Stimulated activated CD8-positive, alpha-beta memory T cell treated with anti-CD3 and anti-CD28 coated beads, Interleukin-4, amount 100 ng/mL, for 1 hour (primary cell): ENCODE measurements at places on chromosomes 4 and X.

- no peak for DNase-seq
These were observed 89.6 kb downstream of the SCD5 start for GRCh38 chr4:82708982-82709381.

DNA sequence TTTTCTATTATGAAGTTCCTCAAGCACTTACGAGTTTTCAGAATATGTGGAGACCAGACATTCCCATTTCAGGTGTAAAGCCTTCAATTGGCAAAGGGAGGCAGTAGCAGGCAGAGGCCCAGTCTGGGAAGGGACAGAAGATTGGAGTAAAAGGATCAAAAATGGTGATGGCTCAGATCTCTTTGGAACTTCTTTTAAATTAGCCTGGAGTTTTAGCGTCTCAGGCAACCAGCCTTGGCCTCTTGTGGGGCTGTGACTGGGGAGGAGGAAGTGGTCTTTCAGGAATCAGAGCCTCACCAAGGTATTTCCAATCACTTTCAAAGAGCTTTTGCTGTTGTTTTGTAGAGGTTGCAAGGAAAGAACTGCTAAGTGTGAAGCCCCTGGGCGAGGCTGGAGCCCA lies 239.1 kb downstream of the FRAS1 start:
- DNase-seq = no peak

- DNase-seq = no peak
These were observed 660 bp upstream of the HSPA4L start for GRCh38 chr4:127781300-127782024.

DNA sequence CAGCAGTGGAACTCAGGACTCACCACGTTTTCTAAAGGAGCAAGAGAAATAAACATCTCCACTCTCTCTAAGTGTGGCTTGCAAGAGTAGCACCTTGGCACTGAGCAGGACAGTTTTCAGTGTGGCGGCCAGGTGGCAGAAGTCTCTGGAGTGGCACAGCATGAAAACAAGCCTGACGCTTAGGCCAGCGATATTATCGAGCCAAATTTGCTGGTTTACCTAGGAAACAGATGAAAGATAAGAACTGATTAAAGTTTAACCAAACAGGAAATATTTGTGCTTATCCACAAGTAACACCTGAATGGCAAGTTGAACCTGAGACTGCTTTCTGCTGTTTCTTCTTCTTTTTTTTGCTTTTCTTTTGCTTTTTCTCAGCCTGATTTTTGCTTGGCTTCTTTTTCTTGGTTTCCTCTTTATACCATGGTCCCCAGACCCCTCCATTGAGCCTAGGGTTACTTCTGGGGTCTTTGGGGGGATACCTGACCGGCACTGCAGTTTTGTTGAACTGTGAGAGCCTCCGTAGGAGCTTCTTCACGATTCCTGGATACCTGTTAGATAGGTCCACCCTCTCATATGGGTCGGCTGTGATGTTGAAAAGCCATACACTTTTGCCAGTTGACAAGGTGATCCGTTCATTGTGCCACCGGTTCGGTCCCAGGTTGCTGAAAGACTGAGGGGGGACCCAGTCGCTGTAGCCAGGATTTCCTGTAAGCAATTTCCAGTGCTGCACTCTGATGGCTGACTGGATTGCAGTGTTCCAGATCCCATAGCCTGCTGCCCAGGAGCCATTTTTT lies 77.3 kb downstream of the ARSJ start:
- no peak for DNase-seq

DNA sequence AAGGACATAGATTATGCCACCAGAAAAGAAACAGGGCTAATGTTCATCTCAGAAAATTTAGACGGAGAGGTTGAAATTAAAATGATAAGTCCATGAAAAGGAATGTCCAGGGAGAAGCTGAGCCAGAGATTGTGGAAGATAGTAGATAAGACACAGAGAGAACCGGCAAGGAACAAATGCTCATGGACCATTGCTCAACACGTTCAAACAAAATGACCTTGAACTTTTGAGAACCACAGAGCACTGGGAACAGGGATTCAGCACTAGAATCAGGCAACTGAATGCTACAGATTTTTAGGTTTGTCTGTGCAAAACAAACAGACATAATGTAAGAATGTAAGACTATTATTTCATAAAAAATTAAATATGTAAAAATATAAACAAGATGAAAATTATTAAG lies 206.3 kb downstream of the PDGFC start:
- DNase-seq = no peak

DNA sequence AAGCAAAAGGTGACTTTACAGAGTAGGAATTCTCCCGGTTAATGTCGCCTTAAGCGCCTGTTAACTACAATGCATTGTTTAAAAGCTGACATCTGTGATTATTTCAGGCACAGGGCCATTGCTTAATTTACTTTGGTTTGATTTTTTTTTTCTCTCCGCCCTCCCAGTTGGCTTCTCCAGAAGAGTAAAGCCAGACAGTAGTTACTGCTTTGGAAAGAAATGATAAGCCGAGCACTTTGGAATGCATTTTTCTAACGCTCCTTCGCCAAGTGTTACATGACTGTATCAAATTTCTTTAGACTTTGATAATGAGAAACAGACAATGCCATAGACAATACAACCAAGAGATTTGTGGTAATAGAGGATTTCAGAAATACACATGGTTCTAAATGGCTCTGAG lies 383.0 kb upstream of the TENM3 start:
- DNase-seq = no peak

GRCh38 chr4:2583517-2583916 lies 47.1 kb downstream of the FAM193A start:
- DNase-seq = no peak

GRCh38 chr4:122602277-122603142 lies 18.4 kb downstream of the IL21 start:
- DNase-seq = no peak

DNA sequence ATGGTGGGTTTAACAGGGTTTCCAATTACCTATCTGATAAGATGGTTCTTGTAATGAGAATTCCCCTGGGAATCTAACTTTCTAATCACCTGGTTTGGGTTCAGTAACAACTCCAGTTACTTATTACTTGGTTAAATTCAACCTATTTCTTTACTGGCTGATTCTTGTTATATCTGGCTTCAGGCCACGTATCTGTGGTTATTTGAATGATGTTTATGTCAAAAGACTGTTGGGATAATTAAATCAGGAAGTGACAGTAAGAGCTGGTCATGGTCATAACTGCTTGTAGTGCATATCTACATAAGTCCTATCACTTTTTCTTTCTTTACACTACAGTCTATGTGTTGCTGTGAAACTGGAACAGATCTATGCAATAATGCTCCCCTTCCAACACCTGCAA lies 108.1 kb downstream of the MID1 start:
- no peak for DNase-seq

DNA sequence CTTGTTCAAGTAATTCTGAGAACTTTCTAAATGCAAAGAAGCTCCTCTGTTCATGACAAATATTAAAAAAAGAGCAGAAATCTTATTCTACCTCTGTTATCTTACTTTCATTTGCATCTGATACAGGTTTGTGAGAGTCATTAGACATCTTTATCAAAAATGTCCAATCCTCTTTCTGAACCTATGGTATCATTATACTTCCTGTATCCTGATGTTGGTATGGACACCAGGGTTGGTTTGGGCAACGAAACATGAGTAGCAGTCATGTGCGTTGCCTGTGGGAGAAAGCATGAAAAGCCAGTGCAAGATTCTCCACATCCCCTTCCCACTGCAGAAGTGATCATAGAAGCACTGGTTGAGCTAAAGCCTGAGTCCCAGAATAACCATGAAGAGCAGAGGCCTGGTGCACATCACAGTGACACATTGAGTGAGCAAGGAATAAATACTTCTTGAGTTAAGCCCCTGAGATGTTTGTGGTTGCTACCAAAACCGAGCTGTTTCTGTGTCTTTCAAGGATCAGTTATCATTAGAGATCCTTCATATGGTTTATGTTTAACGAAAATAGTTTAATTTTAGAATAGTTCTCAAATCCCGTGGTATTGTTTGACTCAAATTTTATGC lies 197.2 kb downstream of the BANK1 start:
- no peak for DNase-seq

GRCh38 chr4:41176340-41176739 lies 38.0 kb downstream of the APBB2 start:
- no peak for DNase-seq

GRCh38 chr4:47839259-47839658 lies 1.4 kb upstream of the CORIN start:
- DNase-seq = no peak

DNA sequence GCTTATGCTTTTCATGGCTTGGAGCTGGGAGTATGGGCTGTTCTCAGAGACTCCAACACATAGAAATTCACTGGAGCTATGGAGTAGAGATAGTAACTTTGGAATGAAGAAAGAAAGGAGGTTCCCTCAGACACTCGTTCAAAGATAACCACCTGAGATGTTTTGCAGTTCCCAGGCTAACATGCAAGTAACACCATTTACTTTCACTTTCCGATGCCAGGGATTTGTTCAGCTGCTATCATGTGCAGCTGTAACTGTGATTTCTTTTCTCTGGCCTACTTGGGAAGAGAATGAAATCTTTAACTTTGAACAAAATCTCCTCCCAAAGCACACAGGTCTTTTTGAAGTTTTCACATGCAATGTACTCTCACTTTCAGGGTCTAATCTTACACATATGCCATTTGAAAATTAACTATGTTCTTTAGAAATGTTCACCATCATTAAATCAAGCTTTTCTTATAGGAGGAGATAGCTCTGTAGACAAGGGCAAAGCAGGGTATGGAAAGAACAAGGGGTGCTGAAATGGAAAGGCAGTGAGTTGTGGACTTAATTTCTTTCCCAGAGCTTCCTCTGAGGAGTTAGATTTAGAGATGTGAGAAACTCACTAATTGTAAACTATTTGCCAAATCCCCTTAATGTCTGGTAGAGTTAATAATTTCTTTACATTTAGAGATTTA lies 514.3 kb downstream of the PDHA2 start:
- DNase-seq = no peak

DNA sequence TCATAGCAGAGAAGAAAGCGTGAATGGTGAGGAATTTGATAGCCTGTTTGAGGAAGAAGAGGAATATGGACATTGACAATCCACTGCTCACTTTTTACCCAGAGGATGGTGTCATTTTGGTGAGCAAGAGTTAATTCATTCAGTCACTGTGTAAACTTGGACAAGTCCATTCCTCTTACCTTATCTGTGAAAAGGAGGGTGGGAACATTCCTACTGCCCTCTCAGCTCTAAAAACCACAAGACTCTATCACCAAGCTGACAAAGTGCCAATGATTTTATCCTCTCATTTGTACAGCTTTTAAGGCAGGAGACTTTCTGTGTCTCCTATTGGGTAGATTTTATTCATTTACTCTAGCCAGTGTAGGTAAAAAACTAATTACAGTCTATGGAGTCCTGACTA lies 103.8 kb downstream of the LUZP4 start:
- DNase-seq = no peak

GRCh38 chr4:70303090-70303489 lies 31.7 kb upstream of the CABS1 start:
- DNase-seq = no peak

DNA sequence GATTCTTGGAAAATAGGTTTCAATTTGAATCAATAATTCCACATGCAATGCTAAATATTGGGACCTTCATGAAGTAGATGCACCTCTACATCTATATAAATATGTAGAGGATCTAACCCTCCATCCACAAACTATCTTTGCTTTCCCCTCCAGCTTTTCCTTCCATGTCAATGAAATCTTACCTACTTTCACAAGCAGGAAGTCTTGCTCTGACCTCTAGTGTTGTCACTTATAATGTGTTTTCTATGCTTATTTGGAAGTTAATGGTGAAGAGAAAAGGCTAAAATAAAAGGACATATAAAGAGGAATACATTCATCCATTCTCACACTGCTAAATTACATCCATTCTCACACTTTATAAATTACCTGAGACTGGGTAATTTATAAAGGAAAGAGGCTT lies 472.7 kb upstream of the DIAPH2 start:
- DNase-seq = no peak

DNA sequence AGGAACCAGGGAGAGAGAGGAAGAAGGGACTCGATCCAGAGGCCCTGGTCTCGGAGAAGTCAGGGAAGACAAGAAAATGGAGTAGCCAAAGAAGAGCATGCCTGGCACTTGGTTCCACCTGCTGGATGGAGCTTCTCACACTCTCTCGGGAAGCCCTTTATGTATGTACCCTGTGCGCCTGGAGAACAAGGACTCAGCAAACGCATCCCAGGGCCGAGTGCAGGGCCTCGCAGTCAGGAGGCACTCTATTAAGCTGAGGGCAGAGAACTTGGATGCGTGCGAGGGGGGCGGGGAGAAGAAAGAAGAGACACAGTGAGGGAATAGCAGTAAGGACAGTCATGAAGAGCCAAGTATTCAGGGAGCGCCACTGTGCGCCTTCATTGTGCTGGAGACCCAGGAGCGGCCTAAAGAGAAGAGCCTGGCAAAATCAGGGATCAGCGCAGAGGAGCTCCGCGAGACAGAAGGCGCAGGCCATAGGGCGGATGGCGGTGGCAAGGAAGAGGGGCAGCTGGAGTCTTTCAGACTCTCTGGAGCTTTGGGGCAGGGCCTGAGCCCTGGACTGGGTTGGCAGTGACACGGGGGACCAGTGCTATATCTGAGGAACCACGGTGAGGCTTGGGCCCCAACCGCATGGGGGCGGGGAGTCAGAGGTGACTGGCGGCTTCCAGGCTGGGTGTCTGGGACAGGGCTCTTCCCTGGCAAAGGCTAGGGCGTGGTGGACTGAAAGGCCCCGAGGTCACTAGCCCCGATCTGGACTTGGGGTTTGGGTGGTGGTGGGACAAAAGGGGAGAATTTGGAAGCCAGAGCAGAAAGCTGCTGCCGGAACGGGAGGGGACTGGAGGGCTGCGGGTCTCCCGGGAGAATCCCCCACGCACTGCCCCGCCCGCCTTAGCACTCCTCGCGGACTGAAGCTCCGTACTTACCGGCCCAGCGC lies 1.9 kb upstream of the SEPTIN6 start:
- no peak for DNase-seq

- no peak for DNase-seq
These were observed 326.9 kb upstream of the SLIT2 start for GRCh38 chr4:19924761-19925160.

- DNase-seq = no peak
These were observed 273.9 kb downstream of the TLL1 start for GRCh38 chr4:166146806-166147540.

DNA sequence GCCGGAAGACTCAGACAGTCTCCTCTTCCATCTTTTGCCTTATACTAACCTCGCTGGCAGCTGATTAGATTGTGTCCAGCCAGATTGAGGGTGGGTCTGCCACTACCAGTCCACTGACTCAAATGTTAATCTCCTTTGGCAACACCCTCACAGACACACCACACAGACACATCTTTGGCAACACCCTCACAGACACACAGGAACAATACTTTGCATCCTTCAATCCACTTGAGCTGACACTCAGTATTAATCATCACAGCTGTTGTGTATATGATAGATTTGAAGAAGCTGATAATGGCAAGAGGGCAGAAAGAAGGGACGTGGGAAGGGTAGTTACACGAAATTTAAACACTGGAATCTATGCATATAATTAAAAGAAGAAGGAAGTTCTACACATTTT lies 139.5 kb downstream of the ANKRD50 start:
- no peak for DNase-seq

DNA sequence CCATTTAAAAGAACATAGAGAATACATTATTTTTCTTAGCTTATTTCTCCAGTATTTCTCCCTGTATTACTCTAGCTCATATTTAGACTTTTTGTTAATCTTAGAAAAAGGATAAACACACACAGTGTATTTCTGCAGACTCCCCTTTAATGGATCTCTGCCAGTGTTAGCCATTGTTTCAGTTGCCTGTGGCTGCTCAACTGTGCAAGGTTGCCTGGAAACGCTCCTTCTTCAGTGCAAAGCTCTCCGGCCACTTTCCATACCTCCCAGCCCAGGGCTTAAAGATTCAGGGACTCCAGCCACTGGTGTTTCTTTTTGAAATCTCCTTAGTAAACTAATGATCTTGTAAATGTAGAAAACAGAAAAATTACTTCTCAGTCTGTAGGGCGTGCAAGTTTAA lies 104.9 kb downstream of the SLIT2 start:
- no peak for DNase-seq
